ENCODE measurements at places on chromosomes 1 and 21.

GRCh38 chr1:159884296-159884695, 15.7 kb downstream of the CFAP45 start:
- no peak for DNase-seq

- no peak for DNase-seq
These were observed 72.1 kb downstream of the UCK2 start for GRCh38 chr1:165899461-165899941.

- DNase-seq, result no peak
These were observed 610 bp downstream of the SCYL3 start for GRCh38 chr1:169892927-169893644.

- DNase-seq, result no peak
These were observed 9.3 kb upstream of the ZBTB40 start for GRCh38 chr1:22442212-22442894.

- no peak for DNase-seq
These were observed 91.0 kb downstream of the PRDM16 start for GRCh38 chr1:3159996-3160395.

DNA sequence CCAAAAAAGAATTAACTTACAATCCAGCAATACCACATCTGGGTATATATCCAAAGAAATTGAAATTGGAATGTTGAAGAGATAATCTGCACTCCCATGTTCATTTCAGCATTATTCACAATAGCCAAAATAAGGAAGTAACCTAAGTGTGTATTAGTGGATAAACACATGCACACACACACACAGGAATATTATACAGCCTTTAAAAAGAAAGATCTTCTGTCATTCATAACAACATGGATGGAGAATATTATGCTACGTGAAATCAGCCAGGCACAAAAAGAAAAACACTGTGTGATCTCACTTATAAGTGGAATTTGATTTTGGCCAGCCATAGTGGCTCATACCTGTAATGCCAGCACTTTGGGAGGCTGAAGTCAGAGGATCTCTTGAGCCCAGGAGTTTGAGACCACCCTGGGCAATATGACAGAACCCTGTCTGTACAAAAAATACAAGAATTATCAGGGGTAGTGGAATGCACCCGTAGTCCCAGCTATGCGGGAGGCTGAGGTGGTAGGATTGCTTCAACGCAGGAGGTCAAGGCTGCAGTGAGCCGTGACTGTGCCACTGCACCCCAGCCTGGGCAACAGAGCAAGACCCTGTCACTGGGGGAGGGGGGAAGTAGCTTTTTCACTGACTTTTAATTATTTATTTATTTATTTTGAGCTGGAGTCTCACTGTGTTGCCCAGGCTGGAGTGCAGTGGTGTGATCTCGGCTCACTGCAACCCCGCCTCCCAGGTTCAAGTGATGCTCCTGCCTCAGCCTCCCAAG, 9.3 kb upstream of the EIF2B3 start:
- DNase-seq, result no peak

- DNase-seq, result no peak
These were observed 118.5 kb upstream of the C1orf174 start for GRCh38 chr1:4018466-4019146.

DNA sequence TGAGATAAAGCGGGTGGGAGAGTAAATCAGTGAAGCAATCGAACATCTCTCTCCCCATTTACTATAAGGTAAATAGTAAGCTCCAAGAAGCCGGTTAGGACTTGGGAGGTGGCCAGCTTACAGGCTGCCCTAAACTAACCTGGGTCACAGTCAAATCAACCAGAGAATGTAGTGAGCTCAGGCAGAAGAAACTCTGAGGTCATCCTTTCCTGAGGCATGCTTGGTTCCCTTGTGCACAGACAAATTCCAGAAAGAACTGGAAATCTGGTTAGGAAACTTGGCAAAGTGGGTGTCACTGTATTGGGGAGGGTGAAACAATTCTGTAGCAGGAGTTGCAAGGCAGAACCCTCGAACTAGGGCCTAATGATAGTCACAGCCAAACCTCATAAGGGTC, 72.5 kb downstream of the NTMT2 start:
- DNase-seq, result no peak

- DNase-seq, result no peak
These were observed 74.7 kb downstream of the ARHGEF16 start for GRCh38 chr1:3529099-3529729.

GRCh38 chr1:217837691-217838090, 206.5 kb downstream of the SPATA17 start:
- no peak for DNase-seq

- DNase-seq, result no peak
These were observed 7.2 kb upstream of the FBXO28 start for GRCh38 chr1:224106568-224107281.

DNA sequence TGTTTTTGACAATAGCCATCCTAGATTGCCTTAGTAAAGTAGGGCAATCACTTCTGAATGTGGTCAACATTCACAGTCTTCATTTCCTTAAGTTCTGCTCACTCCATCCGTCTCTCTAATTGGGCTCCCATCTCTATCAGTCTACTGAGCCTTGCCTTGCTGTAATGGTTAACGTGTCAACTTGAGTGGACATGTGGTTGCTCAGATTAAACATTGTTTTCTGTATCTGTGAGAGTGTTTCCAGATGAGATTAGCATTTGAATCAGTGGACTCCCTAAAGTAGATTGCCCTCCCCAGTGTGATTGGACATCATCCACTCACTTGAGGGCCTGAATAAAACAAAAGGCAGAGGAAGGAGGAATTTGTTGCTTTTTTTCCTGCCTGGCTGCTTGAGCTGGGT, 26.4 kb downstream of the C1orf216 start:
- DNase-seq, result no peak

- no peak for DNase-seq
These were observed 72.5 kb downstream of the SYDE2 start for GRCh38 chr1:85128316-85128715.

- DNase-seq, result no peak
These were observed 169.0 kb downstream of the AGBL4 start for GRCh38 chr1:49854741-49855140.

DNA sequence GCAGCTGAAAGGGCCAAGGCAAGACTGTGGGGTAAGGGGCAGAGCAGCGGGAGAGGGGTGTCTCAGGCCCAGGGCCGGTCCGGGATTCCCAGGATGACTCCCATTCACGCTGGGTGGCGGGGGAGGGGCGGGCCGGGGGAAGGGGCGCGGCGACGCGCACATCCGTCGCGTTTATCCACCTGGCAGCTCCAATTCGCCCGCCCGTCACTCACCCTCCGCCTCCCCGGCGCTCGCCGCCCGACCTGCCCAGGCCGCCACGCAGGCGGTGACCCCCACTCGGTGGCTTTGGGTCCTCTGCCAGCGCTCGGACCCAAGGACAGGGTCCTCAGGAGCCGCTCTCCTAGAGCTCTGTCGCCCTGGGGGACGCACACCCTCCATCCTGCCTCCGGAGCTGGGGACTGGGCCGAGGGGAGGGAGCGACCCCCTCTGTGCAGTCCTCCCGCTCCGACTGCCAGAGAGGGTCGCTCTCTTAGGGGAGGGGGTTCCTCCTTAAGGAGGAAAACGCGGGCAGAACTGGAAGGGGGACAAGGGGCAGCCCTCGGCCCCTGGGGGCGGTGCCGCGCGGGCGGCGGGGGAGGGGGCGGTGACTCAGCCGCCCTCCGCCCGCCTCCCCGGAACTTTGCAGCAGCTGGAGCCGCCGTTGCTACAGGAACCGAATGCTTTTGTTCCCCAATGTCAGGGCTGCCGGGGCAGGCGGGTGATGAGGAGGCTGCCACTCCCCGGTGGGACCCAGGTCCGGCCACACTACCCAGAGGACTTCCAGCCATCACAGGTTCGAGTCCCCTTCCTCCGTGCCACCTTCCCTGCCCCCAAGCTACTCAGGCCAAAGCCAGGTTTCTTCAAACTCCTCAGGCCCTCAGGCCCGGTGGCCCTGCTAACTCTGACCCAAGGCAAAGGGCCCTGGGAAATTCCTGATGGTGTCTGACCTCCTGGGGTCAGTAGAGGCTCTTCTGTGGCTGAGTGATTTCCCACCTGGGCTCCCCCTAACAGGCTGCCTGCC, 3.4 kb downstream of the ADGRB2 start:
- DNase-seq, result no peak

DNA sequence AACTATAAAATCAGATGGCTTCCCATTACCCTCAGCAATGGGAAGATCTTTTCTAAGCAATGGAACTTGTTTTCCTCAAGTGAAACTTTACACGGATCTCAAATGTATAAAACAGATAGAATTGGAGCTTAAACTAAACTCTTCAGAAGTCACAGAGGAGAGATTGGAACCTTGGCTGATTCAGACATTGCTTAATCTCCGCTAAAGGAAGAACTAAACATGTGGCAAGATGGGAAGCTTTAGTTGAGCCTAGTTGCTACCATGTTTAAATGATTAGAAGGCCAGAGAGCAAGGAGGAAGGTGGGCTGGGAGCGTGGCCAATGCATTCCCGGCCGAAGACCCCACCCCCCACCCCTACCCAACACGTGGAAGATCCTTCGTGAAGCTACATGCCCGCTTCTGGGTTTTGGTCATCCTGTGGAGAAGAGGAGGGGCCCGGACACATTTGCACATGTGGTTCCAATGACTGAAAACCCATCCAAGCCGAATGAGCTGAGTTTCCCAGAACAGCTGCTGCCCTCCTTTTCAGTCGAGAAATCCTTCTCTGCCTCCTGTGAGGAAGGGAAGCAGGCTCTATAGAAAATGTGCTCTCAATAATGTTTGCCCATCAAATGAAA, 164.3 kb downstream of the MIS18A start:
- DNase-seq, result no peak

- DNase-seq, result no peak
These were observed 33.8 kb downstream of the SLX9 start for GRCh38 chr21:44973598-44973997.

- no peak for DNase-seq
These were observed 447.5 kb downstream of the NEGR1 start for GRCh38 chr1:71834601-71835441.

DNA sequence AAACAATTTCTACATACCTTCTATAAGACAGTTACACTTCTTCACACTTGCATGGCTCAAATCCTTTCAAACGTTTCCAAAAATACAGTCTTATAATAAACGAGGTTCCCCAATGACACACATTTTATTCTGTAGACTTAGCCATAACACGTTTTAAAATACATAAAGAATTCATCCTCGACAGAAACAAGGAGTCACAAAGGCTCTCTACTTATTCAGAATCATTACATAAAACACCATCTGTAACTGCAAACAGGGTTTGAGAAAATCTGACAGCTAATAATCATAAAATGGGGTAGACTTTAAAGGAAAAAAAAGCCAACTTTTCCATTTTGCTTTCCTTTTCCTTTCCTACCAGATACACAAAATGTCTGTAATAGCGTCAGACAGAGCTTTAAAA, 1.8 kb downstream of the PIK3R3 start:
- no peak for DNase-seq

- DNase-seq, result no peak
These were observed 71.9 kb upstream of the PRDX6 start for GRCh38 chr1:173405281-173405680.

- no peak for DNase-seq
These were observed at the start of gene ATP1A2 for GRCh38 chr1:160115545-160116282. Gene ATP1A2 (plus strand): TSS chr1:160115759. CDS start chr1:160115862, 103 bp downstream.

DNA sequence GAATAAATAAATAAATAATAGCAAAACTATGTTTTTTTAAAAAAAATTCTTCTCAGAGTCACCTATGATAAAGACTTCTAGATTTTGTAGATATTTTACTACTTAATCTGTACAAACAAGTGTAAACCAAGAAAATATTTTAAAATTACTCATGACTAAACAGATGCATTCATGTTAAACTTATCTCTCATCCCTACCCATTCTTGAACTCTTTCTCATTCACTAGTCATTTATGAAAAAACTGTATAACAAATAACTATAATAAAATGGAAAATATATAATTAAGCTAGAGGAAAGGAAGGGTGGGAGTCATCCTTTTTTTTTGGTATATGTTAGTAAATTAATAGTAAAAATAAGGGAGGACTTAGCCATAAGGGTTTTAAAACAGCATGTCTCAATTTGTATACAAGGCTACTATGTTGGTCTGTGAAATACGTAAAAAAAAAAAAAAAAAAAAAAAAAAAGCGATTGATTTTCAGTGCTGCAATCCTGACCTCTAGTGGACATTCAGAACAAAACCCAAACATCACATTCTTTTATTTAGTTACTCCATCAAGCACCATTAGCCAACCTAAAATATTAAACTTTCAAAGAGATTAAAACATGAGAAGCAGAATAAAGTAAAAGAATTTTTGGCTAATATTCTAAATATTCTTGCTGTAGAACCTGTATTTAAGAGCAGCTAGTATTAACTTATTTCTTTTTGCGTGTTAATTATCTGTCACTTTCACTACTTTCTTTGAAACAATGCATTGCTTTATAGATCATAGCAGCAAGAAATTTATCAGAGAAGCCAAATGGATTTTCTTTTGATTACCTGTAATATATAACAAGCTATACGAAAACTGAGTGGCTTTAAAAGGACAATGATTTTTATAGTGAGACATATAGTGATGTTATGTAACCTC, 255.8 kb upstream of the CACYBP start:
- peak; percentile 44 for DNase-seq

DNA sequence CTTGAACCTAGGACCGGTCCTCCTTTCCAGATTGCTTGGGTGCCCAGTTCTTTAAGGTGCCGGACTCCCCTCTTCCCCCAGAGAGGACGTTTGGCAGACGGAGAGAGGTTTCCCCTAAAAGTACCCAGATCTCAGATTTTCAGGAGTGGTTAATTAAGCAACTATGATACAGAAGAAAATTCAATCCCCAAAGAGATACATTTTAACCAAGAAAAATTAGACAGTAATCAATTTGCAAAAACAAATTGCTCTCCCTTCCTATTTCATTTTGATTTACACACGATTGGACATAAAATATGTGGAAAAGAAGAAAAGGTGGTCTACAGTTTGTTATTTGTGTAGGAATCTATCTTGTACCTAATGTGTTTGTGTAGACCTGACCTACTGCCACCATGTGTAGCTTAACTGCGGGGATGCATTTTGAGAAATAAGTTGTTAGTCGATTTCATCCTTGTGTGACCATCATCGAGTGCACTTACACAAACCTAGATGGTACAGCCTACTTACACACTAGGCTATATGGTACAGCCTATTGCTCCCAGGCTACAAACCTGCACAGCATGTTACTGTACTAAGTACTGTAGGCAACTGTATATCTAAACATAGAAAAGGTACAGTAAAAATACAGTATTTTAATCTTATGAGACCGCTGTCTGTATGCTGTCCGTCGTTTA, 755 bp downstream of the RPAP2 start:
- DNase-seq, result no peak

GRCh38 chr1:43563876-43564539, 33.3 kb downstream of the PTPRF start:
- DNase-seq, result no peak

DNA sequence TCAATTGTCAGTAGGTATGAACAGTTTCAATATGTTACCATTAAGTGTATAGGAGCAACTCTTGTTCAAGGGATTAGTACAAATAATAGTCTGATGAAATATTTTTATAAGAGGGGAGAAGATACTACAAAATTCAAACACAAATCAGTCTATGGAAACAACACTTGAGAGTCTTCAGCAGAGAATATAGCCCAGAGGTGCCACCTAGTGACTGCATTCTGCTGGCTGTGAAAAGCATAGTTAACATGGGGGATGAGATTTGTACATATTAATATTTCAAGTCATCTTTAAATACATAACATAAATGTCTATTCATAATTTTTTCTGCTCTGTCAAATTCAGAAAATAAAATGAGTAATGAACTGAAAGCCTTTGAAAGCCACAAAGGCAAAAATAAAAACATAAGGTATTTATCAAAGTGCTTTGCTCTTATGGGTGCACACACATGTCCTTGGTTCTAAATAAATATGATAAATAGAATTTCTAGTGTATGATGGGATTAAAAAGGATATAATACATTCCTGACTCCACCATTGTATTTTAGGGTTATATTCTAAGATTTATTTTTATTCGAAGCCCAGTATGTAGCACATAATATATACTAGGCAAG, 440.9 kb upstream of the ZRANB2 start:
- no peak for DNase-seq

Measured in NCI-H1417 treated with DMSO at 0.1 percent for 48 hours (cell line).